ENCODE measurements at places on chromosomes 4 and X. TPM values are rescaled to one million over a fixed set of nuclear protein-coding genes. Genes with fewer than 3 reads are reported as not detected.

GASK1B gene
- 63.8 TPM for total RNA-seq

MAGEA1 gene
- total RNA-seq, result not detected

CABS1 gene
- not detected for total RNA-seq

ZFP42 gene
- 2.1 TPM for total RNA-seq

KLKB1 gene
- total RNA-seq, result 0.46 TPM

HMGB3 gene
- total RNA-seq, result 104 TPM

ANXA10 gene
- total RNA-seq, result not detected

- no peak overlapping the region for H3K4me3 ChIP-seq
- no peaks in the 10 kb centered on the region for H3K4me1 ChIP-seq
- H3K27ac ChIP-seq, result no peak overlapping the region
- no peaks in the 10 kb centered on the region for H3K36me3 ChIP-seq
- peaks cover 3% of the 10 kb centered on the region for H3K27me3 ChIP-seq
Observed at GRCh38 chr4:184587701-184588100, 61.5 kb downstream of the CASP3 start.

DNA sequence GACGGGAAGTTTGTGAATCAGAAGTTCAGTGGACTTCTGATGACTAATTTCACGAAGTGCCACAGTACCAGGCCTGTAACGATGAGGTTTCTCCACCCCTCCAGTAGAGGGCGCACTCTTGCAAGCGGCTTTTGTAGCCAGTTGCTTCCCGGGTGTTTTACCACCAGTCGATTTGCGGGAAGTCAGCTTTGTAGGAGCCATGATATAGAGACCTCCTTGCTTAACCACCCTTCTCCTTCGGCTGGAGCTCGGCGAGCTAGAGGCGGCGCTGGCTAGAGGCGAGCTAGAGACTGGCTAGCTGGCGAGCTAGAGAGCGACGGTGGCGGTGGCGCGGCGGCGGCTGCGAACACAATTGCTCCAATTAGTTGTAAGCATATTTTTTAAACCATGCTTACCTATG lies 72.0 kb downstream of the IL1RAPL1 start:
- DNase-seq, result peak; percentile 3
- no peaks in the 10 kb centered on the region for H3K36me3 ChIP-seq
- H3K4me3 ChIP-seq, result no peak overlapping the region
- H3K4me1 ChIP-seq, result no peaks in the 10 kb centered on the region

- H3K36me3 ChIP-seq, result no peaks in the 10 kb centered on the region
- no peak for DNase-seq
- no peak overlapping the region for H3K27ac ChIP-seq
- H3K4me1 ChIP-seq, result no peaks in the 10 kb centered on the region
- H3K4me3 ChIP-seq, result no peak overlapping the region
Observed at GRCh38 chr4:37188100-37188499, 56.4 kb upstream of the NWD2 start.

GRCh38 chr4:46931981-46932380 lies 22.9 kb upstream of the COX7B2 start:
- no peaks in the 10 kb centered on the region for H3K36me3 ChIP-seq
- H3K4me3 ChIP-seq, result no peak overlapping the region
- H3K27ac ChIP-seq, result no peak overlapping the region
- no peaks in the 10 kb centered on the region for H3K27me3 ChIP-seq

GRCh38 chrX:41009850-41010846 lies 75.1 kb upstream of the USP9X start:
- H3K4me3 ChIP-seq, result peak overlapping the region; percentile 37
- H3K4me1 ChIP-seq, result peaks cover 18% of the 10 kb centered on the region
- H3K27ac ChIP-seq, result peak overlapping the region; percentile 88
- H3K27me3 ChIP-seq, result peaks cover 13% of the 10 kb centered on the region
- peak; percentile 38 for DNase-seq

GRCh38 chr4:48126621-48127020 lies 7.4 kb downstream of the TXK start:
- no peaks in the 10 kb centered on the region for H3K36me3 ChIP-seq
- no peak overlapping the region for H3K4me3 ChIP-seq
- no peaks in the 10 kb centered on the region for H3K4me1 ChIP-seq

GRCh38 chrX:13864264-13864663 lies 47.4 kb upstream of the GPM6B start:
- H3K27ac ChIP-seq, result no peak overlapping the region
- no peaks in the 10 kb centered on the region for H3K27me3 ChIP-seq
- H3K4me1 ChIP-seq, result no peaks in the 10 kb centered on the region
- H3K4me3 ChIP-seq, result no peak overlapping the region
- no peaks in the 10 kb centered on the region for H3K36me3 ChIP-seq

DNA sequence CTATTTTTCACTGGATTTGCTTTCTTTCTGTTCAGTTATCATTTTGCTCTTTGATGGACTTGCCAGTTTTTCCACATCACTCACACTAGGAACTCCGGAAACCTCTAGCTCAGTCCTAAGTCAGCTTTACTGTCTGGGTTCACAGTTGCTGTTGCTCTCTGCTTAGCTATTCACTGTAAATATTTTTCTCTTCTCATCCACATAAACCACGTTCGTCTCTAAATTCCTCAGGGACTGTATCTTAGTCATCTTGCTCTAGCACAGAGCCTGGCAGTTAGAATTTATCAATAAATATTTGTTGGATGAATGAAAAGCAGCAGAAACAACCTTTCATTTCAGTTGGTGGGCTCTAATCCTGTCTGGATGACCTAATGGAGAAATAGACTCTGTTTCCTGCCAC lies 119.4 kb upstream of the DMD start:
- no peak overlapping the region for H3K27ac ChIP-seq
- peaks cover 1% of the 10 kb centered on the region for H3K27me3 ChIP-seq
- H3K4me1 ChIP-seq, result no peaks in the 10 kb centered on the region
- no peaks in the 10 kb centered on the region for H3K36me3 ChIP-seq
- H3K4me3 ChIP-seq, result no peak overlapping the region

DNA sequence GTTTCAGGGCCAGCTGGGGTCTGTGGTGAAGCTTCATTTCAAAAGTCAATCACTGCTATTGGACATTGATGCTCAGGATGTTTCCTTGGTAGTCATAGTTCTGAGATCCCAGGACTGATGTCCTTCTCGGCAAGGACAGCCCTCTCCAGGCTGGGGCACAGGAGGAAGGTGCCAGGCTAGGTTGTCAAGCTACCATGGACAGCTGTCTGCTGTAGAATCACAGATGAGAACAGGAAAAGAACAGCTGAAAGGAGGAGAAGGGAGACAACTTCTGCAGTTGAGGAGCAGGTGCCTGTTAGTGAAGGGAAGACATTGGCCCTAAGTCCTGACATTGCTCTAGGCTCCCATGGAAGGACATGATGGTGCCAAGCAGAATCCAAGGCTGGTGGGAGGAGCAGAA lies 58.0 kb downstream of the XAGE2 start:
- no peak for DNase-seq
- no peaks in the 10 kb centered on the region for H3K4me1 ChIP-seq
- H3K27ac ChIP-seq, result no peak overlapping the region
- no peak overlapping the region for H3K4me3 ChIP-seq
- H3K27me3 ChIP-seq, result no peaks in the 10 kb centered on the region
- no peaks in the 10 kb centered on the region for H3K36me3 ChIP-seq

DNA sequence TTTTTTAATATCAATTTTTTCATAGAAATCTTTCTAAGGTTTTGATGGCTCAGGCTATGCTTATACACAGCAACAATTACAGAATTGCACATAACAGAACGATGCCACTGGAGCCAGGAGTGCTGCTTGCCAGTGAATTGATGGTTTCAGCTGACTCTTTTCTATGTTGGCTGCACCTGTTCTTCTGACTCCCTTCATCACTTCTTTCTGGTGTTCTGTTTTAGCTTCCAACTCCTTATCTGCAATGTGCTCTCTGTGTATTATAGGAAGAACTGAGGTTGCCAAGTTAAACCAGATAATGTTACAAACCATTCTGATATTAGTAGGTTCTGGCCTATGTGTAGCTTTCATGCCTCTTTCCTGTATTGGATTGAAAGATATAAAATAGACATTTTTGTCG lies 11.6 kb upstream of the VEGFD start:
- H3K27me3 ChIP-seq, result peaks cover 3% of the 10 kb centered on the region
- no peak for DNase-seq
- H3K4me3 ChIP-seq, result no peak overlapping the region
- H3K27ac ChIP-seq, result no peak overlapping the region

DNA sequence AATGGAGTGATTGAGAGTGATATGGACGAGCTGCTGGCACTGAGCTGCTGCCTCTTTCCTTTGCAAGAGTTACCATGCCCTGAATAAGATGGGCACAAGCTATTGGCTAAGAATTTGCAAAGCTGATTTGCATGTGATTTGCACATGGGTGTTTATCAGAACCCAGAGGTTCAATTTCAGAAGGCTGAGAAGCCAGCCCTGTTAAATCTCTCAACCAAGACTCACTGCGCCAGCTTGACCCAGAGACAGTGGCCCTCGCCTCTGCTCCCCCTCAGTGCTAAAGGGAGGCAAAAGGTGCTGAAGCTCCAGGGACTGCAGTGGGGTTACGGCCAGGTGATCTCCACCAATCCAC lies 701 bp downstream of the ARHGAP4 start:
- DNase-seq, result no peak
- H3K36me3 ChIP-seq, result peaks cover 5% of the 10 kb centered on the region
- no peak overlapping the region for H3K27ac ChIP-seq
- peaks cover 17% of the 10 kb centered on the region for H3K4me1 ChIP-seq

DNA sequence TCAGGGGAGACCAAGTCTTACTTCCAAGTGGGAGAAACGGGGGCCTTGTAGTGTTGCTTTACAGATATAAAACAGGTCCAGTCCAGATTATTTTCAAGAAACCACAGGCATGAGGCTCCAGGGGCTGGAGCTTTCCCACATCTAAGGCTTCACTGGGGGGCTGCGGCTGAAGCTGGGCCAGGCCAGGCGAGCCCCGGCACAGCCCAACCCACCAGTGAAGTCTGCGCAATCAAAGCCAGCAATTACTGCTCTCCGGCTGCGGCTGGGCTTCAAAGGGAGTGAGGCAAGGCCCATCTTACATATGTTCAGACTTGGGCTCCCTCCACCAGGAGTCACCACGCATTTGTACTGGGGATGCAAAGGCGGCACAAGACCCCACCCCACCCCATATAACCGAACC lies 61.7 kb downstream of the HADH start:
- H3K27ac ChIP-seq, result no peak overlapping the region
- H3K27me3 ChIP-seq, result no peaks in the 10 kb centered on the region
- DNase-seq, result no peak
- H3K36me3 ChIP-seq, result peaks cover 4% of the 10 kb centered on the region
- peaks cover 29% of the 10 kb centered on the region for H3K4me1 ChIP-seq

DNA sequence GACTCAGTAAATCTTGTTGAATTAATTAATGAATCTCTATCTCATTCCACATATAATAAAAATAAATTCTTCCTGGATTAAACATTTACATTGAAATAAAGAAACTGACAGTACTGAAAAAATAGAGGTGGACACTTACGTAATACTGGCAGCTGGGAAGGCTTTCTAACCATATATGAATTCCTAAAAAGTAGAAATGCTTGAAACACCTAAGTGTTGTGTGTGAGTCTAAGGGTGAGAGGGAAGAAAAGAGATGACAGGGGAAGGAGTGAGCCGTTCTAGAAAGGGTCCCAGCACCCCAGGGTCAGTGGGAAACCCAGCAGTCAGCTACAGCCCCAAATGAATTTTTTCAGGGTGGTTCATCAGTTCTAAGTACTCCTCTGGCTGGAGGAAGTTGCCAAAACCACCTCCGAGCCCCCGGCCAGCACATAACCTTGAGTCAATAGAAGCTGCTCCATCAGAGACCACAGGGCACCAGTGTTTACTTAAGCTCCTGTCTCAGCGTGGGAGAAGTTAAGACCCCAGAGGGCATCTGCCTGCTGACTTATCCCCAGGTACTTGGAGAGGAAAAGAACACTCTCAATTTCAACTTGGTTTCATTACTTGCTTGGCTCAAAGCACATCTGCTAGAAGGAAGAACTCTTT lies 18.3 kb downstream of the GAB3 start:
- H3K4me1 ChIP-seq, result peaks cover 27% of the 10 kb centered on the region
- no peak for DNase-seq
- H3K36me3 ChIP-seq, result no peaks in the 10 kb centered on the region
- no peak overlapping the region for H3K27ac ChIP-seq
- H3K27me3 ChIP-seq, result peaks cover 3% of the 10 kb centered on the region
- no peak overlapping the region for H3K4me3 ChIP-seq

DNA sequence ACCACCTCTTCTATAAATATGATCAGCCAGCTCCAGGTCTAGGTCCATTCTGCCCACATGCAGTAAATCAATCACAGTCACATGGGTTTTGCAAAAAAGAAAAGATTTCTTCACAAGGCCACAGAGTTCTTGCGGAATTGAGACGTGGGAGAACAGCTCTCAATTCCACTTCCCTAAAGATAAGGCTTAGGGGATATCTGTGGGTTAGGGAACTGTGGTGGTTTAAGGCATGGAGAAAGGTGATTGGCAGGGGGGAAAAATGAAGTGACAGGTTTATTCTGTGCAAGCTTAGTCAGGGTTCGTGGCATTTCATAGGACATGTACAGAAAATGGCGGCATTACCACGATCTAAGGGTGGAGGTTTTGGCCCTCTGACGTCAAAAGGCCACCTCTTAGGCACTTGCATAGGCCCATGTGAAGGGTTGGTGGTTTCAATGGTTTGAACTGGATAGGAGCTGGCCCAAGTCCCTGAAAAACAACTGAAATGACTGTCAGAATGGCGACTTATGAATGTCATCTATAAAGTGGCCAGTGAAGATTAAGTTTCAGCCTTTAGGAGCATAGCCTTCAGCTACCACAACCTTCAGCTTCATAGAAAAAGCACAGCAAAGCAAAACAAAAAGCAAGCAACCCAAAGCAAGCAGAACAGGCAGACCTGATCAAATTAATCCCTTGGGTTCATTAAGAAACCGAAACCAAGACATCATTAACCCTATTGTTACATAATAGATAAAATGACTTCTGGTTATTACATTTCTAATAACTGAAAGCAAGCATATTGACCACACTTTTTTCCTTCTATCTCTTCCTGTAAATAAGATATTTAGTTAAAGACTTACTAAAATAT lies 289.8 kb upstream of the SFRP2 start:
- peaks cover 6% of the 10 kb centered on the region for H3K4me1 ChIP-seq
- no peaks in the 10 kb centered on the region for H3K36me3 ChIP-seq
- H3K27ac ChIP-seq, result no peak overlapping the region
- H3K27me3 ChIP-seq, result no peaks in the 10 kb centered on the region
- no peak for DNase-seq
- no peak overlapping the region for H3K4me3 ChIP-seq

DNA sequence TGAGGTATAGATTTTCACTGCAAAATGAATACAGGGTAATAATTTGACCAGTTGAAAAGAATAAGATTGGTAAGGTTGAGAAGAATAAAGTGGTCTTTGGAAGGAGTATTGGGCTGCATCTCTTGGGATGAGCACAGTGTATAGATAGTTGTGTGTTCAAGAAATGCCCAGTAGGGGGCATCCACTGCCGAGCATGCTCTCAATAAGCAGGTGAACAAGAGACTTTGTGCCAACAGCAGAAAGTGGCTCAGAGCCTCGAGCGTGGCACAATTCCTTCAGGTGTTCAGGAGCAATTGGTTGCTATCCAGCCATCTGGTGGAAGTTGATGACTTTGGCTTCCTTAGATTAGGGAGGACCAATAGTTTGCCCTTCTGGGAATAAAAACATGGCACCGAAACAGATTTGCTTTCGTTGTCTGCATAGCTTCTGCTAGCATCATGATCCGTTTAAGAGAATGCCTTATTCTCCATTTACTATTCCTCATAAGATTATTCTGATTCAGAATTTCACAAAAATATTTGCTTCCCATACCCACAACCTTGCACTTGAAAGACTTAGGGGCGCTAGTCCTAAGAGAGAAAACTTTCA lies 258.1 kb upstream of the NEIL3 start:
- DNase-seq, result peak; percentile 38
- H3K36me3 ChIP-seq, result no peaks in the 10 kb centered on the region
- H3K27ac ChIP-seq, result no peak overlapping the region
- no peak overlapping the region for H3K4me3 ChIP-seq

- DNase-seq, result no peak
- H3K27me3 ChIP-seq, result no peaks in the 10 kb centered on the region
- H3K4me1 ChIP-seq, result peaks cover 21% of the 10 kb centered on the region
- peak overlapping the region; percentile 81 for H3K27ac ChIP-seq
Observed at GRCh38 chrX:71000139-71000538, 68.0 kb downstream of the SNX12 start.

All from endothelial cell (in vitro differentiated cells).